ENCODE measurements at places on chromosomes 6 and 20.

GRCh38 chr6:16799279-16800193 is 38.3 kb upstream of the ATXN1 start:
- no peak for DNase-seq

- no peak for DNase-seq
Measured at GRCh38 chr6:165274611-165275010, 34.8 kb downstream of the C6orf118 start.

GRCh38 chr20:34552569-34552968 is 5.9 kb upstream of the MAP1LC3A start:
- DNase-seq, result no peak

- no peak for DNase-seq
Measured at GRCh38 chr6:166584155-166584554, 2.3 kb downstream of the RAMACL start.

GRCh38 chr20:48983423-48984400 is 62.2 kb downstream of the ARFGEF2 start:
- no peak for DNase-seq

GRCh38 chr6:43772681-43773049 is 2.7 kb downstream of the VEGFA start:
- no peak for DNase-seq

- no peak for DNase-seq
Measured at GRCh38 chr6:167702241-167702827, 124.4 kb upstream of the AFDN start.

DNA sequence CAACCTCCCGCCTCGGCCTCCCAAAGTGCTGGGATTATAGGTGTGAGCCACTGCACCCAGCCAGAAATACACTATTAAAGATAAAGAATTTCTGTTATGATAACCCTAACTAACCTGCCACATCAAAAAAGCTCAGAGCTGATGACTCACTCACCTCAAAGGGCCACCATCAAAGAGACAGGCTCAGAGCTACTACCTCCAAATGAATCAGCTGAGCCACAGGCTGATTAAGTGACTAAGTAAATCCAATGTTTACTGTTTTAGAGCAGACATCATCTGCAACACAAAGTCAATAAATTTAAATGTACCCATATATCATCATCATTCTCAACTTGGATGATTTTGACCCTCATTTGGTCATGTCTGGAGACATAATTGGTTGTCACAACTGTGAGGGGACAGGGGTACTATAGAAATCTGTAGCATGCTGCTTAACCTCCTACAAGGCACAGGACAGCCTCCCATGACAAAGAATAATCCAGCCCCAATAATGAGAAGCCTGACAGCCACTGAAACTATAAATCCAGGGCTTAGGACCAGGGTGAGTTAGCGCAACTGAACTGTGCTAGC is 106.5 kb downstream of the ATP9A start:
- DNase-seq, result no peak

DNA sequence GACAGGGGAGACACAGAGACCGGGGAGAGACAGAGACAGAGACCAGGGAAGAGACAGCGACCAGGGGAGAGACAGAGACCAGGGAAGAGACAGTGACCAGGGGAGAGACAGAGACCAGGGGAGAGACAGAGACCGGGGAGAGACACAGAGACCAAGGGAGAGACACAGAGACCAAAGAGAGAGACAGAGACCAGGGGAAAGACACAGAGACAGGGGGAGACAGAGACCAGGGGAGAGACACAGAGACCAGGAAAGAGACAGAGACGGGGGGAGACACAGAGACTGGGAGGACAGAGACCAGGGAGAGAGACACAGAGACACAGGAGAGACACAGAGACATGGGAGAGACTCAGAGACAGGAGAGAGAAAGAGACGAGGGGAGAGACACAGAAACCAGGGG is 43.9 kb downstream of the YTHDF1 start:
- DNase-seq, result no peak

DNA sequence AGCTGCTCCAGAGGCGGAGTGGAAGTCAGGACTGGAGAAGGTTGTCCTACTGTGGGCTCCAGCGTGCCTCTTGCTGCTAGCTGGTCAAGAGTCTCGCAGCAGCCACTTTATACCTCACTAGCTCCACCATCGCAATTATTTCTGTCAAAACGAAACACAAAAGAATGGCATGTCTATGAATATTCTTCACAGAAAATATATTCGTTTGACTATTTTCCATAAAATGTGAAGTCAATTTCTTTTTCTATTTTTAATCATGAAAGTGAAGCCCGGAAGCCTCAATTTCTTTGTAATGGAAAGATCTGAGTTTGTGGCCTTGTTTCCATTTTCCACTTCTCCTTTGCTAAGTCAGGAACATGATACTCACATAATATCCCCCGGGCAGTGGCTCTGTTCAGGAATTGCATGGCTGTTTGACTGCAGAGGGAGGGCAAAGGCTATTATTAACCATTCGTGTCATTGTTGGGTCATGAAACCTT is 51.7 kb downstream of the DTD1 start:
- no peak for DNase-seq

GRCh38 chr6:14384175-14384949 is 266.8 kb downstream of the CD83 start:
- DNase-seq, result no peak

DNA sequence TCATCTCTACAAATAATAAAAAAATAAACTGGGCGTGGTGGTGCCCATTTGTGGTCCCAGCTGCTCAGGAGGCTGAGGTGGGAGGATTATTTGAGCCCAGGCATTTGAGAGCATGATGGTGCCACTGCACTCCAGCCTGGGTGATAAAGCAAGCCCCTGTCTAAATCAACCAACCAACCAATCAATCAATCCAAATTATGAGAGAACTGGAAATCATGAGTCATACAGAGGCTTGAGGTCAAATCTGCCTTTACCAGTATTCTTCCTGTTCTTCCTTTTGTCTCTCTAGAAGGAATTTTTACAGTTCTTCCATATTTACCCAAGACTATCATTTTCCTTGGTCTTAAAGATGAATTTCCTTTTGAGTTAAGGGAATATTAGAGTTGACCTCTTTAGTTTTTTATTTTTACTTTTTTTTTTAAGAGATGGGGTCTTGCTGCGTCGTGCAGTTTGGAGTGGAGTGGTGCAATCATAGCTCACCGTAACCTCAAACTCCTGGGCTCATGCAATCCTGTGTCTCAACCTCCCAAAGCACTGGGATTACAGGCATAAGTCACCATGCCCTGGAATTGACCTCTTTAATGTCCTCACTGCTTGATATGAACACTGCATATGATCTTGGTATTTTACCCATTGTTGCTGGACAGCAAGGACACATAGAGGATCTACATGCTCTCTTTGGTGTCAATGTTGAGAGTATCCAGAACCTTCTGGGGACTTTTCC is 44.1 kb upstream of the TXNDC5 start:
- no peak for DNase-seq

- no peak for DNase-seq
Measured at GRCh38 chr6:145490068-145490467, 245.3 kb downstream of the EPM2A start.

- no peak for DNase-seq
Measured at GRCh38 chr6:33732817-33733708, 13.6 kb downstream of the IP6K3 start.

DNA sequence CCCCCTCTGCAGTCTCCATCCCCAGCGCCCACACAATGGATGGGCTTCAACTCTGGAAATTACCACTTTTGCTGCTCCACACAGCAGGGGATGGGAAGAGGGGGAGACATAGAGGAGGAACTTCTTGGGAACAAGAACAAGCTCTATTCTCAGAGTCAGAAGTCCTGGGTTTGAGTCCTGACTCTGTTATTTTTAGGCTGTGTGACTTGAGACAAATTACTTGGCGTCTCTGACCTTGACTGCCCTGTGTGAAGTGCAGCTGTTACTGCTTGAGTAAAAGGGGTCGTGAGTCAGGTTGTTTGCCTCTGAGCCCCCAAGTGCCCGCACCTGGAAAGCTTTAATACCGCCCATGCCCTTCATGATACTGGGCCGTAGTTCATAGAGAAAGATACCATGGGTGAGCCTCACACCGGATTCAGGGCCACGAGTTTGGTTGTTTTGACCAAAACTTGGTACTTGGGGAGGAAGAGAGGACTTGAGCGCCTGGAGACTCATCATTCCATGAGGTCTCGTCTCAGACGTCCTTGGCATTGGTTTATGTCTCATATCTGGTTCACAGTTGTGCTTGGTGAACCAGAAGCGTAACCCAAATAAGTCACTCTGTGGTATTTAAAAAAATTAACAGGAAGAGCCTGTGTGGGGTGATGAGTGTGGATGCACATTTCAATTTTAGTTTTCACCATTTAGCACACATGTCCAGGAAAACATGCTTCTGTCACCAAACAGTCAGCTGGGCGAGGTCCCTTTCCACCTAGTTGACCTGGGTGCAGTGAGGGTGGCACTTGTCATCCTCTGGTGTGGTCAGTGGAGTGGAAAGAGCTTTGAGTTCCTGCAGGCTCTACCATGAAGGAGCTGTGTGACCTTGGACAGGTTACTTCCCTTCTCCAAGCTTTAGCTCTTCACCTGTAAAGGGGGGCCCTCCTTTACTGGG is 75.6 kb downstream of the CDC5L start:
- DNase-seq, result no peak

DNA sequence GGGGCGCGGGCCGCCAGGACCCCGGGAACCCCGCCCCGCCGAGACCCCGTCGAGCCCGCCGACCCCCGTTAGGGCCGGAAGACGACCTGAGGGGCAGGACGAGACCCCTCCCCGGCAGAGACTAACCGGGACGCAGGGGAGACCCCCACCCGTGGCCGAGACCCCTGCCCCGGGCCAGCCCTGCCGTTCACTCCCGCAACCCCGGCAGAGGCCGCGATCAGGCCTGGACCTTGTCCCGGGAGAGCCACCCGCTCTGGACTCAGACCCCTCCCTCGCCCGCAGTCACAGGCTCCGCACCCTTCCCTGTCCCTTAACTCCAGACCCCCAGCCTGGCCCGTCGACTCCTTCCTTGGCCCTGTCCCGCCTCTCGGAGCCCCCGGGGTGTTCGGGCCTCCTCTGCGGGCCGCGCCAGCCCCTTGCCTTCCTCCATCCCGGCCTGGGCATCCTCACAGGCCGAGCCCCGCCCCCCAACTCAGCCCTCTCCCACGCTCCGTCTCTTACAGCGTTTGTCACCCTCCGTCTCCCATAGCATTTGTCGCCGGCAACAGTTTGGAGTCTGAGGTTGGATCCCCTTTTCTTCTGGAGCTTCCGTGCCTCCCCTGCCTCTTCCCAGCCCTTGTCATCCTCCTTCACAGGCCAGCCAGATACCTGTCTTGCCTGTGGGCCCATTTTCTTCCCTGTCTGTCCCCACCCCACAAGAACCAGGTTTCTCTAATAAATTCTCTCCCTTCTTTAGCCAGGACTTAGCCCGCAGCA is 569 bp downstream of the TCEA2 start:
- DNase-seq, result no peak

DNA sequence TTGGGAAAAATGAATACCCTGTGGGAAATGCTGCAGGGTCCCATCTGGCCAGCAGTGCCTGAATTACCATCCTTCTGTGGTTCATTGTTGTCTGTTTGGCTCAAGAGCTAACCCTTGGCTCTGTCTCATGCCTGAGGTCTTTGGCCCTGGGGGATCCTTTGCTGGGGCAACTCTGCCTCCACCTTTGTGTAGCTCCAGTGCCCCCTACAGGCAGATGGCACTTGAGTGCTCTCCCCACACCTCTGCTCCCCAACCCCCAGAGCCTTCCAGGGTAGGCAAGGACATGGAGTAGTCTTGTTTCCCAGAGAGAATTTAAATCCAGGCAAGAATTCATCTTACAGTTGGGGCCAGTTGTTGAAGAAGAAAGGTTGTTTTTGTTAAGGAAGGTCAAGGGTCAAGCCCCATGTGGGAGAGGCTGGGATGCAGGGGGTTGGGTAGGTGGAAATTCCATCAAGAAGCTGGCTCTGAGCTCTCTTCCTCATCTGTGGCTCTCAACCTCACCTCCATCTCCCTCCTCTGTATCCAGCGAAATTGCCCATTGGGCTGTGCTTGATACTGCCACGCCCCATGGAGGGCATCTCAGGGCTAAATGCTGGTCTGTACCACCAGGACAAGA is 44.2 kb downstream of the ZNF831 start:
- peak; percentile 57 for DNase-seq

DNA sequence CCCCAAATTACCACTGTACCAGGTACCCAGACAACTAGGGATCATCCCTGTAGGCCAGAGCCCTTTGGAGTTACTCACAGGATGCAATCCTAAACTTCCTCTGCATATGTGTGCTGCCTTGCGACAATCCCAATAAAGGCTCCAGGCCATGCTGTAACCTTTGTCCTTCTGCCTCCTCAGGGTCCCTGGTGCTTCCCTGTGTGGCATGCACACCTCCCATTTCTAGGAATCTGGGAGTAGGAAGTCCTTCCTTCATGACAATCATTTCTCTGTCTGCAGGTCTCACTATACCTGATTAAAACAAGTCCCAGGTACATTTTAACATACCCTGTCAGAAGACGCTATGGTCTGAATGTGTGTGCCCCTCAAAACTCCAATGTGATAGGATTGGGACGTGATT is 37.0 kb upstream of the MCUR1 start:
- no peak for DNase-seq

DNA sequence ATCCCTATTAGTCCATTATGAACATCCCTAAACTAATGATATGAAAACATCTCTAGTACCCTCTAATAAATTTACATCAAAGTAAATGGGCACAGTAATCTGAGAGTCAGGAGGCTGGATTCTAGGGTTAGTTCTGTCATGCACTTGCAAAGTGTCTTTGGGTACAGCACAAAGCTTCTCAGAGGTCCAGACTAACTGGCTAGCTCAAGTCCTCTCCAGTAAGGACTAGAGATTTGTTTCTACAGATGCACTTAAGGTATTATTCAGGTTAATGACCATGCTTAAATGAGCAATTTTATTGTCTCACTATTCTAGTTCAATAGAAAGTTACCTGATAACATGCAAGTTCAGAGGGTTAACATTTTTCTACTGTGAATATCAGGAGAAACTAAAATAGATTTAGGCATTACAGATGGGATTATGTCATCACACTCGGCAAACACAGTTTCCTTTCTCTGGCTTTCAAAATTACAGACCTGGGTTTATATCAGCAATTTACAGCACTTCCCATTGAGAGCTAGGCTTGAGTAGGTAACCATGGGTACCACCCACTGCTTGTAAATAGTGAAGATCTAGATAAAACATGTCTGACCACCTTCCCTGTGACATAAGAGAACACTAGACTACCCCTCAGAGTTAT is 402.9 kb upstream of the RUNX2 start:
- DNase-seq, result no peak

DNA sequence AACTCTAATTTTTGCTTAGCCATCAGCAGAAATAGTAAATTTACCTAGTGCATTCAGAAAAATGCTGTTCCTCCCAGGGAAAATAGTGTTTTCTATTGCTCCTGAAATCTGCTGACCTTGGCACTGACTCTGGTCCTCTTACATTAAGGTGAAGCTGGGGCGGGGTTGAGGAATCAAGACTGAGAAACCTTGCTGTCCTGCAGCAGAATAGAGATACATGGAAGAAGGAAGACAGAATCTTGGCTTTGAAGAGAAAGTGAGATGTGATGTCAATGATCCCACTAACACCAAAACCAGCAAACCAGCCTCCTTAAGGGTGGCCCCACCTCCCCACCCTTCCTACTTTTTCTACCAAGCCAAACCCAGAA is 840 bp upstream of the LY86 start:
- no peak for DNase-seq

GRCh38 chr6:64238071-64238470 is 602.5 kb downstream of the PHF3 start:
- DNase-seq, result no peak
